ENCODE measurements at places on chromosomes 4 and X.

DNA sequence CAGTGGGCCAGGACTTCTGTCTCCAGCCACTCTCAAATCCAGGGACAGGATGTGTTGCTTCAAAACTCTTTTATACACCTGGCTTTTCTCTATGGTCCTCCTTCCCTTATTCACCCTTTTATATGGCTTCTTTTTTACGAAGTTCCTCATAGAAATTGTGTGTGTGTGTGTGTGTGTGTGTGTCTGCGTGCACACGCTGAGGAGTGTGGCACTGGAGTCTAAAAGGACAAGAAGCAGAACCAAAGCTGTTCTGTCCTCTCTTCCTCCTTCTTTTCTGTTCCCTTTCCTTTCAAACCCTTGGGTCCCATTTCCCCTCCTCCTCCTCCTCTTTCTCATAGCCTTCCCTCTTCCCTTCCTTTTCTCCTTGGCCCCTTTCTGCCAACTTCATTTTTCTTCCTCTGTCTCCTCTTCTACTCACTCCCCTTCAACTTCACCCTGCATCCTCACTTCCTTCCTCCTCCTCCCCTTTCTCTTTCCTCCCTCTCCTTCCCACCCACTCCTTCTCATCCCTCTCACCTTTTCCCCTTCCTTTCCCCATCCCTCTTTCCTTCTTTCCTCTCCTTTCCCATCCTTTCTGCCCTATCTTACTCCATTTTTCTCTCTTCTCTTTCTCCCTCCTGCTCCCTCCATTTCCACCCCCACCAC lies 360.5 kb downstream of the MID1IP1 start:
- DNase-seq: no peak

DNA sequence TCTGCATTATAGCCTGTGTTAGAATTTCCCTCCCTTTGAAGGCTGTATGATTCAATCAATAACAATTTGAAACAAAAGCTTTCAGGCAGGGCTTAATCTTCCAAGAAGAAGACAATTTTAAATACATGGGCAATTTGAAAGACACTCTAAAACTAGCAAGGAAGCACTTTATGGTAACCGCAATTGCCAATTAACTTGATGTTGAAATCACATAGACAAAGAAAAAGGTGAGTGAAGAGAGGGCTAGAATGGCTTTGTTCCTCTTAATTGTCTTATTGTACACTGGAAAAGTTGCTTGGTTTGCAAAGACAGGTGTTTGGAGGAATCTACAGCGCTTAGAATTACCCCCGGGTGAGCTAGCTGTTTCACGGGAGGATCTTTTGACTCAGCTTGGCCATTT lies 74.4 kb upstream of the PRKX start:
- DNase-seq: no peak

DNA sequence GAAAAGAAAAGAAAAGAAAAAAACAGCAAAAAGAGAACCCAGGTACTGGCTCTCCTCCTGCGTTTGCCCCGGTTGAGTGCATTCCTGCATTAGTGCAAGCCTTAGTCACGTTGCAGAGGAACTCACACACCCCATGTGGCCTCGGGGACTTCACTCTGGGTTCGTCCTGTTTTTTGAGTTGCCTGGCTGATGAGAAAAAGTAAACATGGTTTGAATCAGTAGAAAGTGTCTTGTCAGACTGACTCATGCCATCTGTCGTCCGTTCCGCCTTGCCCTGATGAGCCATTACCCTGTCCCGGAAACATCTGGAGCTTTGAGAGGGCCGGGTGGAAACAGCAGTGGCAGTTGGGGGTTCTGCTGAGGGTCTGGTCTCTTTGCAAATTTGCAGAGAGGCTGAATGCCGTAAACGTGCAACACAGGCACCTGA lies 16.3 kb downstream of the CD99 start:
- peak; percentile 54 for DNase-seq

GRCh38 chr4:159358226-159358625 lies 255.3 kb downstream of the RAPGEF2 start:
- DNase-seq: no peak

DNA sequence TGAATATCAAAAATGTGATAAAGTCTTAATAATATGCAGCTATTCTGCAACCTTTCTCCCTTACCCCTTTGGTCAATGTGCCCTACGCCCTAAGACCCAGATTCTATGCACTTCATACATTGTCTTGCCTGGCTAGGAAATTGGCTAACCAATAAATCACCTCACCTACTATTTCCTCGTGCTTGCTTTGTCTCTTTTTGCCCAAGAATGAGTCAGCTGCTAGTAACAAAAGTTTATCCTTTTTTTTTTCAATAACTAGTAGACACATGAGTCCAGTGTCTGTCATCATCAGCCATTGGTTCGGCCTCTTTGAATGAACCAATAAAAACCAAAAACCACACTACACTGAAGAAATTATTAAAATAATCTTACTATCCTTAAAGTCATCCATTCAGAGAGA lies 387.1 kb downstream of the PPP3CA start:
- no peak for DNase-seq

- no peak for DNase-seq
These were observed 240.2 kb upstream of the MAGEB16 start for GRCh38 chrX:35557916-35558315.

GRCh38 chr4:72209600-72209999 lies 177.8 kb downstream of the NPFFR2 start:
- DNase-seq: no peak

- no peak for DNase-seq
These were observed 91.2 kb downstream of the LRP2BP start for GRCh38 chr4:185304541-185304940.

DNA sequence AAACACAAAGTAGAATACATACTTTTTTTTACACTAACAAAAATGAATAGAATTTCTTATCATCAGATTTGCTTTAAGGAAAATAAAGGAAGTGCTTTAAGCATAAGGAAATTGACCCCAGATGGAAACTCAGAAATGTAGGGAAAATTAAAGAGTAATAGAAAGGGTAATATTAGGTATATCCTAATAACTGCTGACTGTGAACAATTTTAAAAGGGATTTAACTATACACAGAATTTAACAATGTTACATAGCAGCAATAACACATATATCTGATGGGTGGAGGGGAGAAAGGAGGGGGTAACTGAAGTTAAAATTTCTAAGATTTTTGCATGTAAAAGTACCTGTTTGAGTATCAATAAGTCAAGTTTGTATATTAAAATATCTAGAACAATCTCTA lies 8.6 kb downstream of the CDKL2 start:
- no peak for DNase-seq

DNA sequence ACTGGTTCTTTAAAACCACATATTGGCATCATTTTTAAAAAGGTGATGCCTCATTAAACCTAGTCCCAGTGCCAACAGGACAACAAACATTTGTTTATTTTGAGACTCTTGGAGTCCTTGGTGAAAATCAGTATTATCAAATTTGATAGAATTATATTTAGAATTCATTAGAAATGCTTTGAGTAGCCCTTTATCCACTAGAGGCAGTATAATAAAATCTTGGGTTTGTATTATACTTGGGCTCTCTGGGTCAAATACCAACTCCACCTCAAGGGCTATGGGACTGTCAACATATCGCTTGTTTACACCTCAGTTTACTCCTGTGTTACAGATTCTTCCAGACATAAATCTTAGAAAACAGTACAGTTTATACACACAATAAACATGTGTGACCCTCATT lies 335.7 kb upstream of the FSTL5 start:
- DNase-seq: no peak

- peak; percentile 29 for DNase-seq
These were observed 444 bp upstream of the ARHGAP6 start for GRCh38 chrX:11666164-11666563.

- no peak for DNase-seq
These were observed 5.0 kb downstream of the ARHGAP4 start for GRCh38 chrX:153921070-153921469.

GRCh38 chr4:143240939-143241679 lies 56.4 kb downstream of the USP38 start:
- DNase-seq: no peak

- DNase-seq: no peak
These were observed 60.9 kb downstream of the ANAPC4 start for GRCh38 chr4:25437926-25438325.

GRCh38 chr4:47531241-47531953 lies 46.3 kb downstream of the ATP10D start:
- DNase-seq: no peak

DNA sequence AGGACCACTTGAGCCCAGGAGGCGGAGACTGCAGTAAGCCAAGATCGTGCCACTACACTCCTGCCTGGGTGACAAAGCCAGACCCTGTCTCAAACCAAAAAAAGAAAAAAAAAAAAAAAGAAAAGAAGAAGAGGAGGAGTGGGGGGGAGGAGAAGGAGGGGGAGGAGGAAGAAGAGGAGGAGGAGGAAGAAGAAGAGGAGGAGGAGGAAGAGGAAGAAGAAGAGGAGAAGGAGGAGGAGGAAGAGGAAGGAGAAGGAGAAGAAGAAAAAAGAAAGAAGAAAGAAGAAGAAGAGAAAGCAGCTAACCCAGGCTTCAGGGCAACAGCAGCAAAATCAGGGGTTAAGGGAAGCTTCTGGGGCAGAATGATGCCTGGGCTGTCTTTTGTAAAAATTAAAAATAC lies 27.5 kb downstream of the VMA21 start:
- no peak for DNase-seq

- no peak for DNase-seq
These were observed 245.2 kb upstream of the TET2 start for GRCh38 chr4:104901438-104901837.

- DNase-seq: no peak
These were observed 38.6 kb upstream of the TMEM131L start for GRCh38 chr4:153427363-153428071.

DNA sequence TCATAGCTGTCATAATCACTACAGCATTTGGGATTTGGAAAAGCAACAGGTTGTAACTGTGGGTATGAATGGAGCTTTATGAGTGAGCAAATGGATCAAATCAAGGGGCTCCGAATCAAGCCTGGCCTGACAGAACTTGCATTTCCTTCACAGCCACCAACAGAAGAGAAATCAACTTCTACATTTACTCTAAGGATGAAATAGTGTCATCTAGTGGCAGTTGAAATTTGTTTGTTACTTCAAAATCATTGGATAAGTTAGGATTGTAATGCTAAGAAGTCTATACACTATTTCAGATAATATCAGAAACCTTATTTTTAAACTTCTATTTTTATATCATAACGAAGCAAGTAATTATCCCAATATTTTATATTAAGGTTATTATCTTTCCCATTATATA lies 10.7 kb upstream of the WDR17 start:
- DNase-seq: no peak

- peak; percentile 60 for DNase-seq
These were observed at the start of gene FAT1 for GRCh38 chr4:186723292-186724057. Gene FAT1, minus strand, starts transcription at chr4:186723856. Its CDS starts 14,029 bp downstream, at chr4:186709827.
